Jurkat, Clone E6-1 (cell line): ENCODE measurements at places on chromosomes 2 and 18.

DNA sequence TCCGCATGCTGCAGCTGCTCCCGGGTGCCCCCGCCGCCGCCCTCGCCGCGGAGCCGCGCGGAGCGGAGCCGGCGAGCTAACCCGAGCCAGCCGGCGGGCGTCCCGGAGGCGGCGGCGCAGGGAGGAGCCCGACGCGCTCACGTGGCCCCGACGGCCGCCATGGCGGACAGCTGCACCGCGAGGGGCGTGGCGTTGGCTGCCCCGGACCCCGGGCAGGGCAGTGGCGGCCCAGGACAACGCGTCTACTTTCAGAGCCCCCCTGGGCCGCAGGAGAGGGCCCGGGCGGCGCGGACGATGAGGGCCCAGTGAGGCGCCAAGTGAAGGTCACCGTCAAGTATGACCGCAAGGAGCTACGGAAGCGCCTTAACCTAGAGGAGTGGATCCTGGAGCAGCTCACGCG is 30.0 kb upstream of the CCNYL1 start:
- no peak for DNase-seq

GRCh38 chr2:59005836-59006615 is 764.9 kb upstream of the FANCL start:
- no peak for DNase-seq

GRCh38 chr2:187138265-187138664 is 289.3 kb upstream of the ZSWIM2 start:
- DNase-seq, result no peak

DNA sequence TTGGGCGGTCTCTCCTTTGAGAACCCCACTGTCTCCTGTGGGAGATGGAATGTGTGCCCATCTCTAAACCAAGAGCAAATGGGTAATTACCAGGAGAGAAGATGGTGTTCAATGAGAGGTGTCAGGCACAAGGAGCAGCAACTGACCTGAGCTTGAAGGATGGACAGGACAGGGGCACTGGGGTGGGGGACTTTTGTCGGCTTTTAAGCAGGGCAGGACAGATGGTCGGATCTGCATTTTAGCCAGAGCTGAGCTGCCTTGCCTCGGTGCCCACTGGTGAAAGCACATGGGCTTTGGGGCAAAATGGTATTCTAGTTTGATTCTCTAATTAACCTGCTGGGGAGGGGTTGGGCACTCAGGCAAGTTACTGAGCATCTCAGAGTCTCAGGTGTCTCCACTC is 98.0 kb downstream of the INHBB start:
- no peak for DNase-seq

DNA sequence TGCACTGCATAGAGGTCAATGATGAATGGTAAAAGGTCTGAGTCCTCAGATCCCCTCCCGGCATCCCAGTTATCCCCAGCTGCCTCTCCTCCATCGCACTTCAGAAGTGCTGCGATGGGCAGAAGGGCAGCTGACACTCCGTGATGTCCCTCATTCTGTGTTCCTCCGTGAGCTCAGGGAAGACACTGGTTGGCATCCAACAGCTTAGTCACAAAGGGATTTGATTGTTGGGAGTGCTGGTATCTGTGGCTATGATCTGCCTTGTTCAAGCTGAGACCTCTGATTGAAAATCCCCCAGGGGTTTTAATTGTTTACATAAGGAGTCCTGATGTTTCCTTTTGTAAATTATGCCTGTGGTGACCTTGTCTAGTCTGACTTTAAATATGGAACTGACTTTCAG is 19.0 kb upstream of the SAG start:
- no peak for DNase-seq

DNA sequence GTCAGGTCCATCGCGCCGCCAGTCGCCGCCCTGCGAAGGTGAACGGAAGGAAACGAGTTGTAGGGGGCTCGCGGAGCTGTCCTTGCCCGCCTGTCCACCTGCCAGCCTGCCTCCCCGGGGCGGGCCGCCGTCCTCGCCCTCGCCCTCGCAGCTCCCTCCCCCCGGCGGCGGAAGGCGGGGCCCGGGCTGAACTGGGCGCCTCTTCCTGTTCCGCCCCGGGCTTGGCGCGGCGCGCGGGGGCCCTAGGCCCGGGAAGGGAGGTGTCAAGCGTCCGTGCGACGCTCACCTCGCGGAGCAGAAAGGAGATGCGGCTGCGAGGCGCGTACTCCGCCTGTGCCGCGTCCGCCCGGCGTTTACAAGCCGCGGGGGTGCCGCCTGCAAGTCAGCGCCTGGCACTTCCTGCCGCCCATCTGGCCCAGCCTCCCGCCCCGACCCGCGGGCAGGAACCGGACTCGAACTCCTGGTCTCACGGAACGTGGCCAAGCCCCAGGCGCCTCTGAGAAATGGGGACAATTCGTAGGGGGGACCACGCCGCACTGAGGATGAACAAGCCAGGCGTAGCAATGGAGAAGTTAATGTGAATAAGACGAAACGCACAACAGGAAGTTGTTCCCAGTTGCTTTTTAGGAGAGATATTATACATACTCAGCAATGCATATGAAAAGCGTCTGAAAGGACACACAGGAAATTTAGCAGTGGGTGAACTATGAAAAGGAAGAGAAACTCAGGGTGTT is at the start of gene CNPPD1:
Gene CNPPD1 (minus strand): TSS at position 108 of the 734 bp plus-strand sequence. CDS start 97 bp downstream, at position 11.
- peak; percentile 75 for DNase-seq

DNA sequence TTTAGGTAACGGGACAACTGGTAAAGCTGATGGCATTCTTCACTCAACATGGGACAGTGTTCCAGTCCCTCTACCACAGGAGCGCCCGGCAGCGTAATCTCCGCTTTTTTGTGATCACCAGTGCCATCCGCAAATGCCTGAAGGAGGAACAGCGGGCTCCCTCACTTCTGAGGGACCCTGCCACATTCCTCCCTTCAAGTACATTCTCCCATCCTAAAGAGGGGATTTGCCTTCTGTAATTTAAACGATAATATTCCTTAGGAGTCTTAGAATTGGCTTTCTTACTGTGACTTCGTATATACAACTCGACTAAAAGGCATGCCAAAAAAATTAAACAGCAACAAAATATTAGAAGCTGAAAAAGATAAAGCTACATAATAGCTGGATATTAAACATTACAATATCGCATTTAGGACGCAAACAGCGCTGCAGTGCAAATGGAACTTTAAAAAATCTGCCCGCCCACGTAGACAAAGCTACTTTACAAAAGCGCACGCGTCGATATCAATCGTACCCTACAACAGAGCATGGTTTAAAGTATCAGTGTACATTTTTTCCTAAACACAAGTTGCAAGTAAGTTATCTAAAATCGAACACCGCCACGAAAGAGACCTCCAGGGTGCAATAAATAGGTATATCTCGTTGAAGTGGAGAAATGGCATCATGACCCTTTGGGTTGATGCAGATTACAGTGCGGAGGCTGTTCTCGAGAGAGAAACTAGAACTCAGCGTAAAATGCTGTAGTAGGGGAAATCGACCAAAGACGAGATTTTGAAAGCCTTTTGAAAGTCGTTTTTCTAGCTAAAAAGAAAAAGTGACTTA is 2.3 kb upstream of the VSNL1 start:
- no peak for DNase-seq

DNA sequence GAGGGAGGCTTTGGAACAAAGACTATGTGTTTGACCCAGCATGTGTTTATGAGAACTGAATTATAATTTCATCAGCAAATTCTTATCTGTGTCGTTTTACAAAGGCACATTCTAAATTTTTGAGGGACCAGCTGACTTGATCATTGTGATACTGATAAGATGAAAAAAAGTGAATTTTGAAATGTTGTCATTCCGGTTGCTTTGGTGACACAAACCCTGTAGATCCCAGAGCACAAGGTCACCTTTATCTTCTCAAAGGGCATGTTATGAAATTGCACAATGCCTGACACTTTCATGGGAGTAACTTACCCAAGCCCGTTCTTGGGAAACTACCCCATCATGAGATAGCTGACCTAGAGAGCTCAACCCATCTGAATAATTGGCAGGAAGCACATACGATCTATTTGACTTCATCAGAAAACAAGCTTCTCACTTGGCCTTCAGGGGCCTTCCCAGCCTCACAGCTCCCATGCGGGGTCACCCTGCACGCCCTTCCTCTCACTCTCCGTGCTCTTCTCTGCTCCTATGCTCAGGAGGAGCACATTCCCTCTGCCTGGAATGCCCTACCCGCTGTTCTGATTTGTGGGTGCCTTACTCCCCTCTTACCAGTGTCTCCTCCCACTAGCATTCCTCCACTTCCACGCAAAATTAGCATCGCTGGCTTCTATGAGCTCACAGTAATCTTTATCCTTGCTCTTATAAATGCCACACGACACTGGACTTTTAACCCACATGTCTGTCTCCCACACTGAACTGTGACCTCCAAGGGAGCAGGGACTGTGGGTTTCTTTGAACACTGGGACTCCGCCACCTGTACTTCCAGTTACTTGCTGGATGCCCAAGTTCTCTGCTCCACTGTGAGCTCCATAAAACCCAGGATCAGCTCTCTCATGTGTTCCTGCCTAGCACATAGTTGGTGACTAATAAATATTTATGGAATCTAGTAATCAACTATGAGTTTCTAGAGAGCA is 555.8 kb upstream of the ID2 start:
- no peak for DNase-seq

GRCh38 chr2:55907686-55908085 is 15.9 kb downstream of the EFEMP1 start:
- DNase-seq, result no peak

- peak; percentile 60 for DNase-seq
Measured at GRCh38 chr2:105308382-105309146, 21.0 kb downstream of the TGFBRAP1 start.

DNA sequence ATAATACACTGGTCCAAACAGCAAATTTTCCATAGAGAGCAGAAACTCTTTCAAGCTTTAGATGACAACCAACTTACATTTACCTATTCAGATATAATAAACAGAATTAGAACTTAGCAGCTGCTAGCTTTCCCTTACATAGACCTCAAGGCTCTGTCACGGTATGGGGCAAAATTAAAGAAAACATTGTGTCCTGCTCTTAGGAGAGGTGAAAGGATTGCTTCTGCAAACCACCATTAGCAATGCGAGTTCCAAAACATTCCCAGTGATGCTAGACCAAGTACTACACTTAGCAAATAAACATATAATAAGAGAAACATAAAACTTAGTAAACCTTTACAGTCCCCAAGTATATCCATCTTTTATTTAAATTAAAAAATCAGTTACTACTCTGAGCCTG is 183.3 kb downstream of the CAMKMT start:
- DNase-seq, result no peak

- DNase-seq, result no peak
Measured at GRCh38 chr2:212816267-212816666, 277.7 kb upstream of the ERBB4 start.

DNA sequence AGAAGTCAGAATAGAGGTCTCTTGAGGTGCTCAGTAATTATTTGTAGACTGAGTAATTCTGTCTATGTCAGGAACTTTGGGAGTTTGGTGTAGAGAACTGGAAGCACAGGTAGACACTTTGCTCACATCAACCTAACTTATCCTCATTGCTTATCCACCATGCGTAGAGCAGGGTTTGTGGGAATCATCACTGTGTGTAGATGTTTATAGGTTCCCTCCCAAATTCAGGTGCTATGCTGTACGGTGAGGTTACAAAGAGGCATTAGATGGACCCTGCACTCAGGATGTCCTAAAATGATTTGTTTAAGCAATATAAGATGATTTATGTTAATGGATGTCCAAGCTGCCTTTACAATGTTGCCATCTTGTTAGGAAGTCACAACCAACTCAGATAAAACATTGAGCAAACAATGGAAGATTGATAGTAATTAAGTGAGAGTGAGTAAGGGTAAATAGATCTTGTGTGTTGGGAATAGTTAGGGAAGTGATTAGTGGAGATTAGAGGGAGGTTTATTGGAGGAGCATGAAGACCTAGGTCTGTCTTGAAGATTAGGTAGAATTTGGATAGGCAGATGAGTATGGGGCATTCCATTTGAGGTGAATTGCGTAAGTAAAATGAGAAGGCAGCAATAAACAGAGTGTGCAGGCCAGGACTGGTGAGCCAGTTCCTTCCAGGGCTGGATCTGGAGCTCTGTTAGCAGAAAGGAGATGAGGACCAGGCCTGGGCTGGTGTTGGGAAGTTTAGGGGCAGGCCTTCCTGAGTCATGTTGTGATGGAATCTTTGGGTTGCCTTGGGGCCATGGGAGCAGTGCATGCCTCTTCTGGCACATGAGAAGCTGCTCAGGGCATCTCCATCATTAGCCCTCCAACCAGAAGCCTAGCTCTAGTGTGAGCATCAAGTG is 12.1 kb downstream of the EPAS1 start:
- no peak for DNase-seq

GRCh38 chr18:68394705-68395104 is 320.2 kb downstream of the TMX3 start:
- DNase-seq, result no peak

DNA sequence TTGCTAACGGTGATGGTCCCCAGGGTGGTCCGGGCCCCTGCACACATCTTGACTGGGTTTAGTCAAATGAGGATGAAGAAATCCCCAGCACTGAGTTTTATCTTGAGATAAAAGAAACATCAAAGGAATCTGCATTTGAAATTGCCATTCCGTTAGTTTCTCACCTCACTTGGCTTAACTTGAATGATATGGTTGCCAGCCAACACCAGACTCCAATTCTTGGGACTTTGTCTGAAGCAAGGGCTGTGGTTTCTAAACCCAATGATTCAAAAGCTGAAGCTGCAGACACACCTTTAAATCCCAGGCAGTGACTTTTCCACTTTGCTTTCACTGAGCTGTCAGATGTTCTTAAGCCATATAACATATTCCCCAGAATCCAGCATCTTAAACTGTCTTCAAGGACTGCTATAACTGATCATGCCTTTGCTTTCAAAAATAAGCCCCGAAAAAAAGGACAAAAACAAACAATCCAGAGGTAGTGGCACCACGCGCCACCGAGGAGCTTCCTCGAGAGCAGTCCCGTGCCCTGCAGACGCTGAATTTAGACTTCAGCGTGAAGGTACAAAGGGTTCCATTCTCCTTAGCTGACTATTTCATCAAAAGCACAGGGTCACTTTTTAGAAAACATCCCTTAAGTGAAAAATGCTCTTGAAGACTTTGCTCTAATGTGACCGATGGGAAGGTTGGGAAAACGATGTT is 189.3 kb downstream of the HDAC4 start:
- DNase-seq, result peak; percentile 82

GRCh38 chr2:810397-810796 is 133.2 kb upstream of the TMEM18 start:
- DNase-seq, result no peak

- DNase-seq, result no peak
Measured at GRCh38 chr2:66771359-66771976, 336.5 kb downstream of the MEIS1 start.

- DNase-seq, result no peak
Measured at GRCh38 chr18:21073180-21073579, 38.4 kb downstream of the ROCK1 start.

DNA sequence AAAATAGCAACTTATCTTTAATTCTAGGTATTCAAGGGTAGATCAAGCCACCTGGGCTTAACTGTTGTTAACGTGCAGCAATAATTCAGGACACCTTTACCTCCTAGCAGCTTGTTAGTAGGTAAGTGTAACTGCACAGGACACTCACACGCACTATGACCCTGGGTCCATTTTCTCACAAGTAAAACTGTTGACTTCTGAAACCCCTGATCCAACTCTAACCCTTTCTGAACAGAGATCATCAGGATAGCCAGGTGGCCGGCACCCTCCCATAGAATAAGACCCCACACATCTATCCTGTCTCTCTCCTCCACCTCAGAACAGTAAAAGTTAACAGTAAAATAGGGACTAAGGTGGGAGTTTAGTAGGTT is 610 bp downstream of the SPC25 start:
- DNase-seq, result no peak

GRCh38 chr2:74884118-74884762 is 50.3 kb downstream of the HK2 start:
- no peak for DNase-seq

- DNase-seq, result no peak
Measured at GRCh38 chr2:238187618-238188548, 15.6 kb downstream of the ILKAP start.

- no peak for DNase-seq
Measured at GRCh38 chr18:25164848-25165811, 186.8 kb downstream of the ZNF521 start.
